Thyroid gland (tissue), 4 donors: ENCODE measurements at places on chromosomes 6 and 20. TPM values are rescaled to one million over a fixed set of nuclear protein-coding genes. Genes with fewer than 3 reads are reported as not detected.
A peak's percentile ranks its signal among the peaks of the same experiment; 100 is the strongest.

MUC21 gene
- total RNA-seq: not detected

FAM209B gene
- total RNA-seq: not detected

OR2J2 gene
- total RNA-seq: 0.44 TPM

- H3K27ac ChIP-seq: no peak overlapping the region
- H3K4me3 ChIP-seq: no peak overlapping the region
- DNase-seq: no peak
- no peaks in the 10 kb centered on the region for H3K4me1 ChIP-seq
Measured at GRCh38 chr20:39835130-39835842, 853.8 kb downstream of the MAFB start.

DNA sequence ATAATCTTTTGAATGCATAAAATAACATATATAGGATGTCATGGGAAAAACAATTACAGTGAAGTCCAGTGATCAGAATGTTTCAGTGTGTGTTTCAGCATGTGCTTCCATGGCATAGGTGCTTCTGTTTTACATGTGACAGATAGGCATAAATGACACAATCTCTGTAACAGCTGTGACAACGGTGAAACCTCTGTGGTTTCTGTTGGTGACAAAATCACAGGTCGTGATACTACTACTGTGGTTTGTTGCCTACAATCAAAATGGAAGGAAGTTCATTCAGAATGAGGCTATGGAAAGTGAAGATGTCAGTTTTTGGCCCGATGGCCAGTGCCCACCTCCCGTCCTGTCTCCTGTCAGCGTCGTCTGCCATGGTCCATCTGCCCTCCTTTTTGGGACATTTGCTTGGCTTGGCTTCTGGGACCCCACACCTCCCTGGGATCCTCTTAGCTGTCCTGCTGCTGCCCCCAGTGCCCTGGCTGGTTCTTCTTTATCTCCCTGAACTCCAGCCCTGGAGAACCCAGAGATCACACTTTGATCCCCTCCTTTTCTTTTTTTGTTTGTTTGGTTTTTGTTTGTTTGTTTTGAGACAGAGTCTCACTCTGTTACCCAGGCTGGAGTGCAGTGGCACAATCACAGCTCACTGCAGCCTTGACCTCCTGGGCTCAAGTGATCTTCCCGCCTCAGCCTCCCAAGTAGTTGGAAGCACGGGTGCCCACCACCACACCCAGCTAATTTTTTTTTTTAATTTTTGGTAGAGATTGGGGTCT lies 79.3 kb upstream of the NAA20 start:
- no peak overlapping the region for H3K4me3 ChIP-seq
- no peaks in the 10 kb centered on the region for H3K36me3 ChIP-seq
- no peak overlapping the region for H3K27ac ChIP-seq
- H3K27me3 ChIP-seq: no peaks in the 10 kb centered on the region
- no peak for DNase-seq

GLP1R gene
- 0.15 TPM for total RNA-seq

GRCh38 chr6:106448000-106448426 lies 87.5 kb downstream of the CRYBG1 start:
- H3K36me3 ChIP-seq: no peaks in the 10 kb centered on the region
- H3K4me3 ChIP-seq: no peak overlapping the region
- no peaks in the 10 kb centered on the region for H3K27me3 ChIP-seq
- H3K27ac ChIP-seq: no peak overlapping the region
- DNase-seq: no peak

DNA sequence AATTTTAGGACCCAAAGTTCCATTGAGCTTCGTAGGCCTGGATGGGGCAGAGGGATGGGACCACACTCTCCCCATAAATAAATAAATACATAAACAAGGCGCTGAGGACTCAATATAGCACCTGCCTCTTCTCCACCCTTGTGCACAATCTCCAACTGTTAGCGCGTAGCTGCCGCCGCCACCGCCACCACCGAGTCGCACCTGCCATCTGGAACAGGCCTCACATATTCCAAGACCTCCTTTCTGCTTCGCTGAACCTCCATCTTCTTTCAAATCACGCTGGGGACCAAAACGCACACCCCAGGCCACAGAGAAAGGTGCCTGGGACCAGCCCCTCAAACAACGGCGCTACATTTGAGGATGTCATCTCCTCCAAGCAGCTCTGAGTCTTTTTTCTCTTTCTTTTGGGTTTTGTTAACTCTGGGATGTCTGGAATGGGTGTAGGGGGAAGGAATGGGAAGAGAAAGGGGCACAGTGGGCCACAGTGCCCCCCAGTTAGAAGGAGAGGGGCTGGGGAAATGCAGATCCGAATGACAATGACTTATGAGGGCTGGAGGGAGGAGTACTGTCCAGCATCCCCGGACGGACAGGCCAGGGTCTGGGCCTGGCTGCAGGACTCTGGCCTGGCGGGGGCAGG lies 49.7 kb downstream of the NOL4L start:
- no peaks in the 10 kb centered on the region for H3K27me3 ChIP-seq
- no peak overlapping the region for H3K27ac ChIP-seq
- no peak for DNase-seq
- H3K4me1 ChIP-seq: peaks cover 16% of the 10 kb centered on the region
- no peaks in the 10 kb centered on the region for H3K36me3 ChIP-seq

GRCh38 chr6:120894077-120894476 lies 440.2 kb downstream of the TBC1D32 start:
- H3K27ac ChIP-seq: no peak overlapping the region
- no peaks in the 10 kb centered on the region for H3K36me3 ChIP-seq
- no peaks in the 10 kb centered on the region for H3K27me3 ChIP-seq
- no peak for DNase-seq
- no peak overlapping the region for H3K4me3 ChIP-seq
- H3K4me1 ChIP-seq: no peaks in the 10 kb centered on the region

GRCh38 chr6:150298030-150298380 lies 70.8 kb upstream of the IYD start:
- no peak for DNase-seq
- H3K27me3 ChIP-seq: no peaks in the 10 kb centered on the region
- H3K27ac ChIP-seq: peak overlapping the region; percentile 64
- H3K36me3 ChIP-seq: no peaks in the 10 kb centered on the region

- H3K4me3 ChIP-seq: no peak overlapping the region
- H3K36me3 ChIP-seq: no peaks in the 10 kb centered on the region
- H3K27me3 ChIP-seq: no peaks in the 10 kb centered on the region
- DNase-seq: no peak
- H3K4me1 ChIP-seq: no peaks in the 10 kb centered on the region
Measured at GRCh38 chr20:18808712-18809111, 4.9 kb upstream of the SCP2D1 start.

DNA sequence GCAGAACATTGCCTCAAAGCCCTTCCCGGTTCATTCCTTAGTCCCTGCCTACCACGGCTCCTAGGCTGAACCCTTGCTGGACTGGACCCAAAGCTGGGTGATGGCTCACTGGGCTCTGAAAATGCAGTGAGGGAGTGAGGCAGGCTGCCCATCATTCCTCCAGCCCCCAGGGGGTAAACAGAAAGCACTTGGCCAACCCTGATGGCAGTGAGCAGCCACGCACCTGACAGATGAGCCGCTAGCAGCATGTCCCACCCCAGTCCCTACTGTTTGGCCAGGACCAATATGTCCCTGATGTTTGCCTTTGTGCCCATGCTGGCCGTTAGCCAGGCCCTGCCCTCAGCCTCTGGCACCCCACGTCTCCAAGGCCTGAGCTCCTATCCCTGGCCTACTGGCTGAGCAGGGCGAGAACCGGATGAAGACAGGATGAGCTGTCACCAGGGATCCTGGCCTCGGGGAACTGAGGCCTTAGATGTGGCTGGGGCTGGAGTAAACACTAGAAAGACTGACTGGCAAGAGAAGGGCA lies 19.4 kb upstream of the BAK1 start:
- H3K27ac ChIP-seq: peak overlapping the region; percentile 88
- DNase-seq: peak; percentile 99
- no peak overlapping the region for H3K4me3 ChIP-seq
- no peaks in the 10 kb centered on the region for H3K36me3 ChIP-seq
- no peaks in the 10 kb centered on the region for H3K27me3 ChIP-seq

PRND gene
- total RNA-seq: not detected

KHDC1L gene
- not detected for total RNA-seq

THBS2 gene
- total RNA-seq: 12.0 TPM

DNA sequence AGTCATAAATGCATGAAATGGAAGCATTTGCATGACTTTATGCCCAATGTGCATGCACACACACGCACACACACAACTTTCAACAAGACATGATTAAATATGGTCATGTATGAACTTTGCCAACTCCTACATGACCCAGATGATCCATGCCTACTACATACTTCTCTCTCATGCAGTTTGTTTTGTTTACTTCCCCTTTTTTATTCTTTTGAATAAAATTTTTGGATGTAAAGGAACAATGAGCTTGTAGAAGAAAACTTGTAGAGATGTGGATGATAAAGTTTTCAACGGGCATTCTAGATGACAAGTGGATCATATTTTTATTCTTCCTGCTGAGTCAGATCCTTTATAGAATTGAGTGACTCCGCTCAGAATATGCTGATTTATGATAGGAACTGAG lies 50.8 kb upstream of the AIG1 start:
- H3K4me3 ChIP-seq: no peak overlapping the region
- H3K27me3 ChIP-seq: no peaks in the 10 kb centered on the region
- DNase-seq: no peak
- no peak overlapping the region for H3K27ac ChIP-seq

IRF4 gene
- total RNA-seq: 2.3 TPM

GFRAL gene
- not detected for total RNA-seq

DNA sequence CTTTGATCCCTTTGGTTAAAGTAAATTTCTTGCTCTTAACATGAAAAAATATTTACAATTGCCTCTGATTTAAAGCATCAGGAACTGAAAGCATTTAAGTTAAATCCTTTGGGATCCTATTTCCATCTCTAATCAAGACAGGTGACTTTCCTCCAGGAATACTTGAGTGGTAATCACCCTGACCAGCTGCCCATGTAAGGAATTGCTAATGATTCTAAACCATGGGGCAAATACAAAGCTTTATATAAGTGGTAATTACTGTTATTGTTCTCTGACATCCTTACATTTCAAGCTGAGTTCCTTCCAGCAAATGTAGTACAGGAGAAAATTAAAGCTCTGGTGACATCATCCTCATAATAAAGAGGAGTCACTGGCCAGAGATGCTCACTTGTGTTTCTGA lies 100.6 kb downstream of the CRYBG1 start:
- DNase-seq: no peak
- no peaks in the 10 kb centered on the region for H3K36me3 ChIP-seq
- no peaks in the 10 kb centered on the region for H3K4me1 ChIP-seq
- H3K27ac ChIP-seq: no peak overlapping the region
- H3K27me3 ChIP-seq: no peaks in the 10 kb centered on the region

- no peak for DNase-seq
- H3K36me3 ChIP-seq: no peaks in the 10 kb centered on the region
- H3K4me3 ChIP-seq: no peak overlapping the region
- H3K27ac ChIP-seq: no peak overlapping the region
- no peaks in the 10 kb centered on the region for H3K4me1 ChIP-seq
Measured at GRCh38 chr6:102619585-102619984, 1226.1 kb downstream of the GRIK2 start.

DNA sequence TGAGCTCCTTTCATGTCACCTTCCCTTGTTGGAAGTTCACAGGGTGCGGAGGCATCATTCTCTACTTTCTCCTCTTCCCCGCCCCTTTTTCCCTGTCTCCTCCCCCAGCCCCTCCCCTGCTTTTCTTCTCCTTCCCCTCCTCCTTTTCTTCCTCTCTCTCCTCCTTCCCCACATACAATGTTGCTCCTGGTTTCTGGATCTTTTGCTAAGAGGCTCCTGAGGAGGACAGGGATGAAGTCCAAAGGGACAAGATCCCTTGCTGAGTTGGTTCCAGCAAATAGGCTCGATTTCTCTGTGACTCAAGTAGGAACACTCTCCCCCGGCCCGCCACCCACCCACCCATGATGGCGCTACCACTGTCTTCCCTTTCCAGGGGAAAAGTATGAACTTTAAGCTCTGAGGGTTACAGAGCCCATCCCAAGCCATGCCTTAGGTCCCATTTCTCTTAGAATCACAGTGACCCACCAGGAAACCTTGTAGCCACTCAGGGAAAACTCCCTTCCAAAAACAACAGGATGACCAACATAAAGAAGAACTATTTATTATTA lies 852 bp upstream of the TFEB start:
- no peak overlapping the region for H3K4me3 ChIP-seq
- DNase-seq: no peak
- H3K27me3 ChIP-seq: no peaks in the 10 kb centered on the region
- peaks cover 26% of the 10 kb centered on the region for H3K4me1 ChIP-seq
- H3K27ac ChIP-seq: no peak overlapping the region
- H3K36me3 ChIP-seq: no peaks in the 10 kb centered on the region

DNA sequence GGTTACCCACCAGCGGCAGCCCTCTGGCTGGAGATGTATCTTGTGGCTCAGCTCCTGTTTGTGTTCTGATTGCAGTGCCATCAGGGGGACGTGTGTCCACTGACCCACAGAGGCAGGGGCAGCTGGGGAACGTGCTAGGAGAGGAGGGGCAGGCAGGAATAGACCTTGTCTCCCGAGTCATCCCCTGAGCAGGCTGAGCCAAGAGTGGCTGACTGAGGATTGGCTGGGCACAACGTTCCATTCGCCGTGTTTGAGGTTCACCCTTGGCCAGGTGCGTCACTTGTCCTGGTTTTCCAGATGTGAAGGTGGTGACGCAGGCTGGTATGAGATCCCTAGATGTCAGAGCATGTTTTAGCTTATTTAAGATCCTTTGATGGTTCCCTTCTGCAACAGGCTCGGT lies 57.7 kb downstream of the ADNP start:
- no peak overlapping the region for H3K27ac ChIP-seq
- DNase-seq: no peak
- H3K27me3 ChIP-seq: no peaks in the 10 kb centered on the region
- no peaks in the 10 kb centered on the region for H3K4me1 ChIP-seq
- no peaks in the 10 kb centered on the region for H3K36me3 ChIP-seq

DNA sequence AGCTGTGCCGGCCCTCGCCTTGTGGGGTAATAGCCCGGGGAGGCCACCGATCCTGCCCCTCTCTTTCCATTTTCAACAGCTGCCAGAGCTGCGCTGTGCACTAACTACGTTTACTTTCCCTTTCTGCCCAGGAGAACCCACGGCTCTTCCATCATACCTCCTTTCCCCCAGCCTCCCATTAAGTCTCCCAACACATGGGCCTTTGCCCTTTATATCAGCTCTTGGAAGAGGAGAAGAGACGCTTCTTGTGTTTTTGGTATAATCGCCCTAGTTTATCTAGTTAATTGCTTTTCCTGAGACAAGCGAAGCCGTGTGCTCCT lies 637 bp downstream of the UBR2 start:
- no peaks in the 10 kb centered on the region for H3K27me3 ChIP-seq
- peaks cover 22% of the 10 kb centered on the region for H3K4me1 ChIP-seq
- H3K36me3 ChIP-seq: no peaks in the 10 kb centered on the region
- no peak for DNase-seq

GRCh38 chr6:5644523-5645185 lies 362.1 kb downstream of the NRN1 start:
- no peak for DNase-seq
